Kidney epithelial cell (primary cell): ENCODE measurements at places on chromosomes 7 and 10.

DNA sequence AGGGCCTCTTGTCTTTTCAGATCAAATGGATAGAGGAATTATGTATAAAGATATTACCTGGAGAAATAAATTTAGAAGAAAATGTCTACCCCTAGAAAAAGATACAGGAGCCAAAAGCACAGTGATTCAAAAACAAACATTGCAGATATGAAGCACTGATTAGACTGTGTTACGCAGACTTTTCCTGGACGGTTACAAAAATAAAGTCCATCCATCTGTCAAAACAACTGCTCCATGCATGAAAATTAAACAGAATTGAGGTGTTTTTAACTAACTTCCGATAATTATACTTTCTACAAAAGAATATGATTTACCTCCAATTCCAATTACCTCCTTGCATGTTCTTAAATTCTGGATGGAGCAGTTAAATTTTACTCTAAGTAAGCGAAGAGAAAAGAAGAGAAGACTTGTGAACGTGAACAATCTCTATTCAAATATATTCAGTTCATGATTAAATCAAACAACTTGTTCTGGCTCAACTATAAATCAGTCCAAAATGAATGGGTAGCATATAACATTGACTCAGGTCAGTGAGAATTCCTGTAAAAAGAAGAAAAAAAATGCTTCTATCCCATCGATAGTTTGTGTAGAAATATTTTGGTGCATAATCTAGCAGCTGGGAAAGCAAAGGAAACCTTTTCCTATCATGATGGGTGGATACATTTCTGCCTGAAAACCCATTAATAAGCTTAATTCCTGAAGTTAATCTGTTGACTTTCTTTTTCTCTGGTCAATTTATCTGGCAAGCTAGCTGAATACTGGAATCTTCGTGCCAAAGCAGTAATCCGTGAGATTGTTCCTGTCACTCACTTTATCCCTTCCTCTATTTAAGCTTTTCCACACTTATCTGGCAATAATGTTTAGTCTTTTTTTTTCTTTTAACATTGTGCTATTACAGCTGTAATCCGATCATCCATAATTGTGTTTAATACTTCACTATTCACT lies 80.4 kb downstream of the SEMA3A start:
- DNase-seq: no peak

DNA sequence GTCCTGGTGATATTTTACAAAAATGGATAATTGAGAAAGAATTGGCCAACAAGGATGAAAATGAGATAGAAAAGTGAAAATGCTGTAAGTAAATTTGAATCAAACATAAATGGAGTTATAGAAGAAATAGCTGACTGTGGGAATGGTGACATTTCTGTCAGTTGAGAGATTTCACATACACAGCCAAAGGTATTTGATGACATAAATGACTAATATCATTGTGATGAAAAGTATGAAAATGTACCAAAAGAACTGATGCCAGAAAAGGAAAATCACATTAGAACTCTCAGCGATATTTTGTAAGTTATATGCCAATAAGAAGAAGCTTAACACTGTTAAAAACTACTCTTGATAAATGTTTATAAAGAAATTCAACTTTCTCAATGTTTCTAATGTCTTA lies 54.9 kb downstream of the TFPI2 start:
- no peak for DNase-seq

- DNase-seq: peak; percentile 92
Measured at GRCh38 chr10:14397066-14397465, 66.3 kb upstream of the FRMD4A start.

- DNase-seq: peak; percentile 89
Measured at GRCh38 chr7:81161451-81162075, 242.7 kb upstream of the SEMA3C start.

GRCh38 chr7:143303733-143304132 lies 12.2 kb upstream of the CLCN1 start:
- no peak for DNase-seq

DNA sequence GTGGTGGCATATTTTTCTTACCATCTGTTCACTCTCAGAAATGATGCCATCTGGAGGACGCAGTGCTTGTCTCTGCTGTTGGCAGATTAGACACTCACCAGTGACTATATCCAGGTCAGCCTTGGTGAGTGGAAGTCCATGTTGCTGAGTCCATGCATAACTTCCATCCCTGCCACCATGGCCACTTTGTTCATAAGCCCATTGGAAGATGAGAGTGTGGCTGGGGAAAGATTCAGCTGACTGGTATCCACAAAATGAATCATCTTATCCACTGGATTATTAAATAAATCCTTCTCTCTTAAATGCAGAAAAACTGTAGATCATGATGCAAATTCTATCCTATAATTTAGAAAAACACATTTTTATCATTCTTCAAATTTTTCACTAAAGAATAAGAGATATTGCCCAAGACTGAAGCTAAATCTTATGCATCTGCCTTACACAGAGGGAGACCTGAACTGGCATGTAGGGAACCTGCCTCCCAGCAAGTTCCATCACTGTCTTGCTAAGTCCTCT lies 726.9 kb downstream of the TNS3 start:
- DNase-seq: no peak
